ENCODE measurements at places on chromosomes 12 and 14.

- DNase-seq: no peak
These were observed 120.7 kb upstream of the GRIP1 start for GRCh38 chr12:66799551-66799950.

DNA sequence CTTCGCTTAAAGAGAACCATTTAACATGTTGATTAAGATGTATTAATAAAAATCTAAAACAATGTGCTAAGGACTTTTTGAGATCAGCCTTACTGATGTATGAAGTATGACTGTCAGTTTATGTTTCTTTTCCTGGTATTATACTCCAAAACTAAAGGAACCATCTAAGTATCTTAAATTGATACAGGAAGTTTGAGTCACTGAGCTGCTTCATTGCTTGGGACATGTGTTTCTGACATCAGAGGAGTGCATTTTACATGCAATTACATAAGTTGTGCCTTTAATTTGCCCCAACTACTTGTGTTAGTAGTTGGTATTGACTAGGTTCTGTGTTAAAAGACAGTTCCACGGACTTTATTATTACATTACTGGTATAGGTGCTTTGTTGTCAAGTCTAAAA lies 50.9 kb downstream of the PROX2 start:
- DNase-seq: no peak

DNA sequence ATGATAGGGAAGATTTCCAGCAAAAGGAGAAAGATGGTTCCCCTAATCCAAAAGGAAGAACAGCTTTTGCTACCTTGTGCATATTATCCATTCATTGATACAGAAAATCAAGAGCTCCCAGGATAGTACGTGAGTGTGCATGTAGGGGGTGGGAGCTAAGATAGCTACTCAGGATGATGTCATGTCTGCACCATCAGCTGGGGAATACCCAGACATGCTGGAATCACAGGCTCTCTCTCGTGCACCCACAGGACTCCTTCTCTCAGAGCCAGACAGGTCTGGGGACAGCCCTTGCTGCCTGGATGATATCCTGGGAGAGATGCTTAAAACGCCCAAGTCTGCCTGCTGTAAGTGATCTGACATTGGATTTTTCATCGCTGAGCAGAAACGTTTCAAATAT lies 38.9 kb downstream of the FOXN3 start:
- DNase-seq: no peak

DNA sequence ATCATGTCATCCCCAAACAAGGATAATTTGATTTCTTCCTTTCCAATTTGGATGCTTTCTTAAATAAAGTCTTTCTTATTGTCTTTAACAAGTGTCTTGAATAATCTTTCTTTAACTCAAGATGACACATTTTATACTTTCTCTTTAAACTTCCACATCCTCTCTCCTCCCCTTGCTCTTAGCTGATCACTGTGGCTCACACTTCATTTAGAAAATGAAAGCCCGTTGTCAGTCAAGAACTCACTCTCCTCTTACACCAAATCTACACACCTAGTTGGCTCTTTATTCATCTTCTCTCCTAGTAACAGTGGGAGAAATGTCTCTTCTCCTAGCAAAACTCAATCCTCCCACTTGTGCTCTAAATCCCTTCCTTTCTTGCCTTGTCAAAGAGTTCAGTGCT lies 10.4 kb upstream of the RMST start:
- DNase-seq: no peak

- DNase-seq: peak; percentile 43
These were observed 7.1 kb upstream of the MRPL52 start for GRCh38 chr14:22822571-22823098.

- no peak for DNase-seq
These were observed 13.5 kb upstream of the RAB35 start for GRCh38 chr12:120130011-120130410.

GRCh38 chr12:53530920-53531319 lies 23.6 kb upstream of the NPFF start:
- no peak for DNase-seq

DNA sequence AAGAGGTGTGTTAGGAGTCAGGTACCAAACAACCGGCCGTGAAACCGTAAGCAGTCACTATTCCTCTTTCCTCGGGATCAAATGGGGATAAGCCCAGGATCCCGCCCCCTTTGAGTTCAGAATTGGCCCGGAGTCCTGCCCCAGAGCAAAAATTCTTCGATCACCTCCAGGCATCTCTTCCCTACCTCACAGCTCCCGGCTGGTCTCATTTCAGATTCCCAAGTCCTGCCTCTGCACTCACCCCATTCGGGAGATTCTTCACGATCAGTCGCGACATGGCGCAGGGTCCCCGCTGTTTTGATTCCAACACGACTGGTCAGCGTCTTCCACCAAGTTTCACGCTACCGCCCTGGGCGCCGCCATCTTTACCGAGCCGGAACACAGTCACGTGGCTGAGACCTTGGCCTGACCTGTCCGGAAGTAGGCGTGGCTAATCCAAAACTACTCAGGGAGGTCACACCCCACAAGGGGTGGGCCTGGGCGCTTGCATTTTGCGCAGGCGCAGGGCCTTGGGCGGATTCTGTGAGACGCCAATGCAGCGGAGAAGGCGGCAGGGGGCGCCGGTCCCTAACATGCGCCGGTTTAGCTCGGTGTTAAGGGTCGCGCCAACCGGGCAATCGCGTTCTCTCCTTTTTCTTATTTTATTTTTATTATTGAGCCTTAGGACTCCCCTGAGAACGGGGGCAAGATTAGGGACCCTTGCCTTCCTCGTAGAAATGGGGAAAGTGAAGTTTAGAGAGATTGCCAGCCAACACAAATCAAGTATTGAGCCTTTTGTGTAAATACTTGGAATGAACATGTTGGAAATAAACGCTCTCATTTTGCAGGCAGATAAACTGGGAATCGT lies at the start of gene RBM19:
Gene RBM19 (minus strand): TSS at position 375 of the 847 bp plus-strand sequence. CDS start 98 bp downstream, at position 277.
- DNase-seq: peak; percentile 91

GRCh38 chr14:60713513-60713912 lies 10.6 kb downstream of the SIX4 start:
- no peak for DNase-seq

- no peak for DNase-seq
These were observed 37.2 kb upstream of the FICD start for GRCh38 chr12:108477881-108478259.

DNA sequence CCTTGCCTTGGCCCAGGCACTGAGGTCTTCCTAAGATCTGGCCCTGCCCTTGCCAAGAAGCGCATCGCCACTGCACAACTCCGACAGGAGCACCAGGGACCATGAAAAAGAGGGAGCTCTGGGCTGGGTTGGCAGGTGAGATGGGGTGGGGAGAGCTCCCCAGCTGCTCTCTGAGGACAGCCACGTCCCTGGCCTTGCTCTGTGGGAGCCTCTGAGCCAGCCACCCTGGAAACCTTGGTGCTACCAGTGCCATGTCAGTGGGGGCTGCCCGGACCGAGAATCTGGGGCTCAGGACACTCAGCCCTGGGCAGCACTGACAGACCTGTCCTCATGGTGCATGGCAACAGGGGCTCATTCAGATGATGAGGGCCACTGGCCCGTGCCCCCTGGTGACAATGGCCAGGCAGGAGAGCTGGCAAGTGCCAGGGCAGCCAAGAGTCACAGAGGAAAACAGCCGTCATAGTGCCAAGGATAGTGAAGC lies 134.8 kb downstream of the ZFP36L1 start:
- no peak for DNase-seq

- DNase-seq: no peak
These were observed 6.0 kb downstream of the HEATR5A start for GRCh38 chr14:31414190-31414833.

GRCh38 chr12:10753059-10753458 lies 29.9 kb upstream of the YBX3 start:
- DNase-seq: no peak

- DNase-seq: no peak
These were observed 220.3 kb upstream of the RTL1 start for GRCh38 chr14:101123618-101124510.

- no peak for DNase-seq
These were observed 8.6 kb upstream of the NID2 start for GRCh38 chr14:52077256-52077979.

GRCh38 chr14:96100161-96101064 lies 61.3 kb downstream of the C14orf132 start:
- DNase-seq: no peak

GRCh38 chr12:66206141-66206540 lies 17.1 kb downstream of the IRAK3 start:
- DNase-seq: no peak
